Hematopoietic multipotent progenitor cell treated with erythropoietin and hydrocortisone succinate and interleukin-3 and kit ligand, for 4 days (in vitro differentiated cells): ENCODE measurements at places on chromosomes 3 and 15.

DNA sequence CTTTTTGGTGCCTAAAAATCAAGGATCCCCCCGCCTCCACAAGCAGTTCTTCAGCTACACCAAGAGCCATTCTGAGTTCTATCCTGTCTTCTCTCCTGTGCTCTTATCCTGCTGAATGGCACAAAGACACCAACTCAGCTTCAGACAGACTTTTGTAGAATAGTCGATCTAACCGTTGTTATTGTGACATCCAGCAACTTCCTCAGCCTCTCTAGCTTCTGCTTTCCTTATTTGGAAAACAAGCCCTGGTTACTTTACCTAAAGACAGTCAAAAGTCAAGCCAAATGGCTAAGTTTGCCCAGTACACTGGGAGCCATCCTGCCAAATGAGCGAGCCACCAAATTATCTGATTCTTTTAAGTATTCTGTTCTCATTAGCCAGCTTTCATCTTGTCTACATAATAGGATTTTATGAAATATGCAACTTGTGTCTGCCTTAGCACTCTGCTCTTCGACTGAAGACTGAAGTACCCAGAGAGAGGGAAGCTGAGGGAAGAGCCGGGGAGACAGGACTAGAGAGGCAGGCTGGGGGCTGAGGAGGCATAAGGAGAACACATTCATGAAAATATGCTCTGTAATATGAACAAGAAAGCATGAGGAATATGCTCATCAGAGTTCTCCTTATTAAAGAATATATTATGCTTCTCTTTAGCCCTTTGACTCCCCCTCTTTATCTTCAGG is 35.1 kb downstream of the LYZL4 start:
- peak; percentile 57 for DNase-seq

- no peak for DNase-seq
Measured at GRCh38 chr3:65112751-65113300, 425.0 kb upstream of the ADAMTS9 start.

- DNase-seq, result no peak
Measured at GRCh38 chr3:16604887-16605602, at the start of gene DAZL. Gene DAZL (minus strand): TSS chr3:16605423. CDS start chr3:16605205, 218 bp downstream.

- DNase-seq, result peak; percentile 70
Measured at GRCh38 chr3:185332026-185332735, 30.8 kb upstream of the MAP3K13 start.

DNA sequence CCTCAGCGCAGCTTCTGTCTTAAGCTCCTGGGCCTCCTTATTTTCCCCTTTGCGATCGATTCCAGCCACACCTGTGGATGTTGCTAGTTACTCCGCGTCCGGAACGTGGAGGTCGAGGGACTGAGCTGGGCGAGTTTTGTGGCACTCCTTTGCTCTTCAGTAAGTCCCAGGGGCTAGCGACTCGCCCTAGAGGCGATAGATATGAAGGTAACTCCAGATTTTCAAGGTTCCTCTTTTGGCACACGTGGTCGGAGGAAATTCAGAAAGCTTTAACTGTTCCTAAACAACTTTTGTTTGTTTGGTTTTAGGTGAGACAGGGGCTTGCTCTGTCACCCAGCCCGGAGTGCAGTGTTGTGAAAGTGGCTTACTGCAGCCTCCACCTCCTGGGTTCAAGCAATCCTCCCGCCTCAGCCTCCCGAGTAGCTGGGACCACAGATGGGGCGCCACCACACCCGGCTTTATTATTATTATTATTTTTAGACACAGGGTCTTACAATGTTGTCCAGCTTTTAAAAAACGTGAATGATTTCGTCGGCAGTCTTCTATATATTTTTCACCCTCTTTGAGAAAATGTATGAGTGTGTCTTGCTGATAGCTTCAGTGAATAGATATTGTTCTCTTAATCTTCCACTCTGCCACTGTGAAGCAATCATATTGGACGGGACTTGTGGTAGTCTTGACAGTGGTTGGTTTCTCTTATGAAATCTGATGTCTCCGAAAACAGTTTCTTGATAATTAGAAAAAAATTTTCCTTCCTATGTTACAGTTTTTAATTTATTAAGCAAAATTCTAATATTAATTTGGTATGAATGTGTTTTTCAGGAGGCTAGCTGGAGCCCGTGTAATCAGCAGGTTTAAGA is 785 bp downstream of the MFSD1 start:
- DNase-seq, result peak; percentile 83

DNA sequence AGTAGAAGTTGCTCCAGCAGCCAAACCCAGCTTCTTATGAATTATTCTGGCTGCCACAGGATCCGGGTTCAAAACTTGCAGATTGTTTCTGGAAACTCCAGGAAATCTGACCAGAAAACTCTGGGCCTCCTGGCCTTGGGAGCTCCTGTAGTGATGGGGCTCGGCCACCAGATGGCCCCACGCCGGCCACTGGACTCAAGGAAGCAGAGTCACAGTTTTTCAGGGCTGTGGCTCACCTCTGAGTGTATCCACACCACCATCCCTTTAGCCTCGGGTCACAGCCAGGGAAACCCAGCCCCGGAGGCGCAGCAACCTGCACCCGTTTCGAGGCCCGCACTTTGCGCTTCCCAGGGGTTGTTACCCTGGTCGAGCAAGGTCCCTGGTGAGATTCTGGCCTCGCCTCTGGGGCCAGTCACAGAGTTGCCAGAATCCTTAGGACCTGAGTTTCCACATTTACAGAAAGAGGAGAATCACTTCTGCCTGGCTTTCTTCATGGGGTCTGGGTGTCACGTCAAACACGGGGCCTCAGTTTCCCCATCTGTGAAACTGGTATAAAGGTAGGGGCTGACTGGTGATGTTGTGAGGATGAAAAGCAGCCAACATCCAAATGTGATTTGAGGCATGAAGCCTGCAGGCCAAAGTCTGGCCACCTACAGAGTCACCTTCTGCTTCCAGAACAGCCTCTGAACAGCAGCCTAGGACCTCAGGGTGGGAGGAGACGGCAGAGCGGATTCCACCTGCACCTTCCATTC is 53.5 kb upstream of the LCTL start:
- DNase-seq, result peak; percentile 89

DNA sequence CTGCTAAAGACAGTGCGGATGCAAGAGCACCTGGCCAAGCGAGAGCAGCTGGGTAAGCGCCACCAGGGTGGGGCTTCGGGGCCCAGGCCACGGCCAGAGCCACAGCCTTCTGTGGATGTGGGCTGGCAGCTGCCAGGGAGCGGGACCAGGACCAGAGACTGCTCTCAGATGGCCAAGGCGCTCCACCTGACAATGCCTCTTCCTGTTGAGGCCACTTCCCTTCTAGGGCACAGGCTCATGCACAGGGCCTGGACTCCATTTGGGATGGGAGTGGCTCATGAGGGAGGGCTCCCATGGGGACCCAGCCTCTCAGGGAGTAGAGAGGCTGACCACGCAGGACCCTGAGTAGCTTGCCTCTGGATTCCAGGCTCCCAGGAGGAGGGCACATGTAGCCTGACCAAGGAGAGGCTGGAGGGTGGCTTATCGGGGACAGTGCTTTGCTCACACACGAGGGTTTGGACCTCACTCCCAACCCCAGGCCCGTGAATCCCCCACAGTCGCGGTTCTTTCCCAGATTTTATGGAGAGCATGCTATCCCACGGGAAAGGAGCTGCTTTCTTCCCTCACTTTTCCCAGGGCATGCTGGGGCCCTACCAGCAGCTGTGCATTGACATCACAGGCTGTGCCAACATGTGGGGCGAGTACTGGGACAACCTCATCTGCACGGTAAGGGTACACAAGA is 25.1 kb downstream of the ACAA1 start:
- DNase-seq, result peak; percentile 20

DNA sequence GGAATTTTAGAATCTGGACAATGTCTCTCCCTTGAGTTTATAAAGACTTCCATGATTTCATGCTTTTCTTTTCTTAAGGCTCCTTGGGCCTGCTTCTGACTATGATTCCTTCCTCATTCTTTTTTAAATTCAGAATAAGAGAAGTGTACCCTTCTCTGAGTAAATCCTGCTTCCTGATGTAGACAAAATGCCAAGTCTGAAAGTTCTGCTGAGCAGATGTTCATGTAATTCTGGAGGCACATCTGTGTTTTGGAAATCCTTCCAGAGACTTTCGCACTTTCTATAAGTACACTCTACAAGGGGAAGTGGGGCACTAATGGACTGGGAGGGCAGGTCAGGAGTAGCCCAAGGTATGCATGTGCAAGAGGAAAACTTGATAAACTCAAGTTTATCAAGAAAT is 24.8 kb downstream of the TPM1 start:
- DNase-seq, result no peak

GRCh38 chr3:186964071-186964470 is 33.7 kb downstream of the ST6GAL1 start:
- DNase-seq, result no peak

DNA sequence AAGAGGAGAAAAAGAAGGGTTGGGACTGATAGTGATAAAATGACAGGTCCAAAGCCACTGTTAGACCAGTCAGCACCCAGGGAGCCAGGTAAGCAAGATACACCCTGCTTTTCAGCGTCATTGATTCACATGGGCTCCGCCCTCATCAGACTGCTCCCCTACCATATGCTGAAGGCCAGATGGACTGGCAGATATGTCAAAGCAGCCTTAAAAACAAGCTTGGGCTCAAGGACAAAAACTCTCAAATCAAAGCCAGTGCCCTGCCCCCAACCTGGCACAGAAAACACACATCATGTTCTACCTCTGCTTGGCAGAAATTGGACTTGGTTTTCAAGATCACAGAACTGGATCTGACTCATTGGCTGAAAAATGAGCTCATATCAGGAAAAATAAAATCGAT is 33.4 kb downstream of the SH3BP5 start:
- no peak for DNase-seq

DNA sequence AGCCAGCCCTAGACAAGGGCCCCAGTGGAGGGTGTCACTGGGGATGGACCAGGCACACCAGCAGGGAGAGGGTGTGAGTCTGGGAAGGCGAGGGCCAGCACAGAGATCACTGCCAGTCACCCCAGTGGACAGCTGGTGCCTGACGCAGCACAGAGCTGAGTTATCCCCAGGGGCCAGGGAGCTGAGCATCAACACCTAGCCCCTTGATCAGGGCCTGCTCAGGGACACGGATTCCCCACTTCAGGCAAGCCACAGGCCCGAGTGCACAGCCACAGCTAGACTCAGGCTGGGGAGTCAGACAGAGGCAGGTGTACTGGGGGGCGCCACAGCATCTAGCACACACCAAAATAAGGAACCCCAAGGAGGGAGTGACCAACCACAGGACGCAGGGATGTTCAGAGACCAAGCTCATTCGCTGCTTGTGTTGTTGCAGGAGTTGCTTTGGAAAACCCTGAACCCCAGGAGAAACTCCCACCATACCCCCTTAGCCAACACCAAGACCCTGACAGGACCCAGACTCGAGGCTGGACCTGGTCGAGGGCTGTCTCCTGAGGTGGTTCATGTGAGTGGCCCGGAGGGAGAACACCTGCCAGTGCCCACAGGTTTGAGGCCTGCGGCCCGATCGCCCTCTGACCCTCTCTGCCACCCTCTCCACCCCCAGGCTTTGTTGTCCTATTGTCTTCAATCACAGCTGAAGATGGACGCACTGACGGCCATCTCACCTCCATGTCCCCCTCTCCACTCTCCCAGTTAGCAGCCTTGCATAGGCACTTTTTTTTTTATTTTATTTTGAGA is 146.8 kb downstream of the TPRA1 start:
- no peak for DNase-seq

DNA sequence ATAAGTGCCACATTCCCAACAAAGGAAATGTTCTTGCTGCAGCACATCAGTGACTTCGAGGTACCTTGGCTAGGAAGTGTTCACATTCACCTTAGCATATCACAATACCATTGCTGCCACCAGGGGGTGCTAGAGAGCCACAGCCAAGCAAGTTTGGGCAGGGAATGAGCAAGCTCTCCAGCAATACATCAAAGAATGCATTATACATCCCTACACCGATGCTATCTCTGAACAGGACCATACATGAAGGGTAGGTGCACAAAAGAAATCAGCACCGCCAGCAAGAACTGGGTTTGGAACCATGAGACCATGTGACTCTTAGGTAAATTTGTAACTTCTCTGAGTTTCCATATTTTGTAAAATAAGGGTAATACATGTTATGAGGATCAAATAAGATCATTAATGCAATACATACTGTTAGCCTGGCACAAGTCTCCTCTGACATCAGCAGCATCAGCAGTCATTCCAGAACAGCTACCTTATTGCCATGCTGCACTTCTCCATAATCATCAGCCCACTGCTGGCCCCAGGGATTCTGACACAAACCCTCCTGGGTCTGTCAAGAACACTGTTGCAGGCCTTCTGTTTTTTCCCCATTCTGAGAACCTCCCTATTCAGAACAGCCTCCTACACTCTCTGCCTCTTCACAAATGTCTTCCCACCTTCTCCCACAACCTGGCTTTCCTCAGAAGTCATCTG is 37.5 kb downstream of the RYK start:
- peak; percentile 88 for DNase-seq

DNA sequence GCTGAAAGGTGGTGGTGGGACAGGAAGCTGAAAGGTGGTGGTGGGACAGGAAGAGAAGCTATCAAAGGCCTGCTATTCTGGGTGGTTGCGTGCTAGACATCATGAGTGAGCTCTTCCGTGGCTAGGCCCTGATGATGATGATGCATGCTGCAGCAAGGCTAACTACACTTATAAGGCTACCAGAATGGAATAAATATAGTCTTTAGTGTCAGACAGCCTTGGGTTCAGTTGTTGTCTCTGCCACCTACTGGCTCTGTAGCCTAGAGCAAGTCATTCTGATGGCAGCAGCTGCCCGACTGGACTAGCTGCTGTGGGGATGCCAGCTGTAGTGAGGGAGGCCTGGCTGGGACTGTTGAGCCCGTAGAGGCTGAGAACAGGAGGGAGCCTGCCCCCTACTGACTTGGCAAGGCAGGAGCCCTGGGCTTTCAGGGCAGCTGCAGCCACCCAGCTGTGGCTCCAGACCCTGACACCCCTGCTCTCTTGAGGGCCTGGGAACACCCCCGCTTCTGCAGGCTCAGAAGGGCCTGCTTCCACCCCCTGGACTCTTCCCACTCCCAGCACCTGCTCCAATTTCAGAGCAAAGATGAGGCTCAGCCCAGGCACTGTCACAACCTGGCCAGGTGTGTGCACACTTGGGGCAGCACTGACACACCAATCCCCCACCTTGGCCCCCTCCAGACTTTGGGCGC is 21.4 kb upstream of the ZBED2 start:
- peak; percentile 11 for DNase-seq

- peak; percentile 91 for DNase-seq
Measured at GRCh38 chr3:30607032-30607833, 832 bp downstream of the TGFBR2 start.

DNA sequence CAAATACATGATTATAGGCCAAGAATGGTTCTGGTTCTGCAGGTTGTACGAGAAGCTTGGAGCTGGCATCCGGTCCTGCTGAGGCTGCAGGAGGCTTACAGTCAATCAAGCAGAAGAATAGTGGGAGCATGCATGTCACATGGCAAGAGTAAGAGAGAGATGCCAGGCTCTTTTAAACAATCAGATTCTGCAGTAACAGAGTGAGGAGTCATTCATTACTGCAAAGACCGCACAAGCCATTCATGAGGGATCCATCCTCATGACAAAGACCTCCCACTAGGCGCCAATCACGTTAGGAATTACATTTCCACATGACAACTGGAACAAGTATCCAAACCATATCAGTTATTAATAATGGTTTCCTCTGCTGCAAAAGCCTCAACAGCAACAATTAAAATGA is 536.8 kb downstream of the CADM2 start:
- no peak for DNase-seq
